ENCODE measurements at places on chromosomes 4 and X. TPM values are rescaled to one million over a fixed set of nuclear protein-coding genes. Genes with fewer than 3 reads are reported as not detected.

DNA sequence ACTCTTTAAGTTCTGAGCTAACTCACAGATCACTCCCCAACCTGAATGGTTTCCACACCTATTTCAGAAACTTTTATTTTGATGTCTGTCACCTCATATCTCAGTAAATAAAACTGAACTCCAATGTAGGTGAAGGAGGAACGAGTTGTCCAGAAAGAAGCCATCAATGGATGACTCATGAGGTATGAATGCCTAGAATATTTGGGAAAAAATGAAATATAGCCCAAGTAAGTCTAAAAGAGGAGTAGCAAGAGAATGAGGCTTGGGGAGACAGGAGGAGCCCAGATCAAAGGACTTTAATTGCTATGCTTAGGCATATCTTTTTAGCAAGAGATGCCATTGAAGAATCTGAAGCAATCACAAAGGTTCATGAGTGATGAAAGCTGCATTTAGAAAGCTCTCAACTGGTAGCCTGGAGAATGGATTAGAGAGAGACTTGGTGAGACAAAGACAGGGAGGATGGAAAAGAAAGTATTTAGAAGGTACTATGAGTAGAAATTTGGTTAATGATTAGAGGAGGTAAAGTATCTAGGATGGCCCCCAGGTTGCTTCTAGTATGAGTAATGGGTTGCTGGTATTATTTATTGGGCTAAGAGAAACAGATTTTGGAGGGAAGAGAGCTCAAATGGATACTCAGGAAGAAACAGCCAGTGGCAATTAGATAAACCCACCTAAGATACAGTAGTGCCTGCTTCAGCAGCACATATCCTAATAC lies 39.4 kb downstream of the NOCT start:
- no peak for DNase-seq

GRCh38 chr4:113478032-113478431 lies 283.5 kb downstream of the CAMK2D start:
- no peak for DNase-seq

- DNase-seq, result no peak
Observed at GRCh38 chr4:102574317-102574716, 73.2 kb downstream of the NFKB1 start.

DNA sequence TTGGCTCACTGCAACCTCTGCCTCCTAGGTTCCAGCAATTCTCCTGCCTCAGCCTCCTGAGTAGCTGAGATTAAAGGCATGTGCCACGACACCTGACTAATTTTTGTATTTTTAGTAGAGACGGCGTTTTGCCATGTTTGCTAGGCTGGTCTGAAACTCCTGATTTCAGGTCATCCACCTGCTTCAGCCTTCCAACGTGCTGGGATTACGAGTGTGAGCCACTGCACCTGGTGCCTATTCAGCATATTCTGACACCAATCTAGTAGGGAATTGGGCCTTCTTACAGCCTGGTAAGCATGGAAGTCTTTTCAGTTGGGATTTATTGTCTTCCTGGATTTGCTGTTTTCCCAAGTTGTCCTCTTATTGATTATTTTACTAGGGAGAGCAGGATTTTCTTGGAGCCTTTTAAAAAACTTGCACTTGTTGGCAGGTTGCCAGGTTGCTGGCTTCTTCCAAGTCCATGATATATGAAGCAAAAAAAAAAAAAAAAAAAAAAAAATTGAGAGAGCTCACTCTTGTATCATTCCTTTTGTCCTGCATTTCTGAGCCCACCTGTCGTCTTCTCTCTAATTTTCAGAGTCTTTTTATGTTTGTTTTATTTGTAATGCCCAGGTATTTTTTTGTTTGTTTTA lies 43.7 kb downstream of the TMPRSS11E start:
- DNase-seq, result no peak

DNA sequence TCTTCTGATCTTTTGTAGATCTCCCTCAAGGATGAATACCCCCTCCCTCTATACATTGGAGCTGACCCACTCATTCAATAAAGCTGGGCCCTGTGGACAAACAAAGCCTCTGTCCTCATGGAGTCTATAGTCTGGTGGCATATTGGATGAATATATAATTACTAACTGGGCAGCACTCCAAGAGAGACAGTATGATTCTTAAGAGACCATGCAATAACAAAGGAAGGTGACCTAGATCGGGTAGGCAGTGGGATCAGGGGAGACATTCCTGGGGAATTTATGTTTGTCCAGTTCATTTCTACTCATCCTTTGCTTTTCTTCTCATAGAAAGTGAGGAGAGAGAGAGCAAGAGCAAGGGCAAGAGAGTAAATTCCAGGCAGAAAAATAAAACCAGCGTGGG lies 23.5 kb upstream of the CXCL13 start:
- no peak for DNase-seq

GRCh38 chrX:9166584-9166944 lies 132.6 kb upstream of the FAM9B start:
- DNase-seq, result no peak

DNA sequence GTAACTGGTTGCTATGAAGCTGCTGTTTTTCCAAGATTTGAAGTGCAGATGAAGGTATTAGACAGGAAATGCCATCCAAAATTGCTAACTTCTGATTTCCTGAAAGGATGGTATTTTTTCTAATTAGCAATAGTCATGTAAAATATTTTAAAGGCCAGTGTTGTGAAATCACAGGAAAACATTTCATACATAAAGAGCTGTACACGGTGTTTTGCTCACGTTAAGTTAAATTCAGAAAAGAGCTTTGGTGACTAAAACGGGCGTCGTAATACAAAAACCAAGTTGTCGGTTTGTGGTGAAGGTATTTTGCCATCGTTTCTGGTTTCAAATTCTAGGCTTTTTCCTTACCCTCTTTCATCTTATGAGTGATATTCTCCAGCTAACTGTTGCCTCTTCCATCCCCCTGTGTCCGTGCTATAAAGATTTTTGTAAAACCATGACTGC lies 39.8 kb downstream of the AFF1 start:
- DNase-seq, result no peak

DNA sequence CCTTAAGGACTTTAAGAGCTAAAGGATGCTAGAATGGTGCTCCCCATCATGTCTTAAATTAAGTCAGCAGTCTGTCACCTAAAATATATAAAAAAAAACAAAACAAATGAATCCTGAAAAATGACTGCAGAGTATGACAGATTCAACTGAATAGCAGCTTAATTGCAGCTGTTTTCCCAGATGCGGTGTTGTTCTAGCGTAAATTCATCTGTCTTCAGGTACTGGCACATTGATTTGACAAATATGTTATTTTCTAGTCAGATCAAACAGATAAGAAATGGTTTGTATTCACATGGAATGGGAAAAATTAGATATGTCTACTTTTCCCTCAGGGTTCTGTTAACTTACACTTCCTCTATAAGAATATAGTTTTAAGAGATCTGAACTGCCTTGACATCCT lies 211.7 kb downstream of the NAF1 start:
- no peak for DNase-seq

DNA sequence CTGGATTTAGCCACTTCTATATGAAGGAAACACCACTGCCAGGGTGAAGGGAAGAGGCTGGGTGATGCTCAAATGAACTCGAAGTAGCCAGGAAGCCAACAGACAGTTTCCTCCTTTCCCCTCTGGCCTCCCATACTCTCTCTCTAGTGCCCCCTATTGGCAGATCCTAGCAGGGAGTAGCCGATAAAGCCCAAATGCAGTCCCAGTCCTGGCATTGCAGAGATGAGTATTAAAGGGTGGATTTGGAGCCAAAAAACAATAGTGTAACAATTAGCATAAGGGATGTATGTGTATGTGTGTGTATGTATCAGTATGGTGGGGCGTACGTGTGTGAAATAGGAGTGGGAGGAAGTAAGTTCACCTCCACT lies 213.8 kb upstream of the LDB2 start:
- DNase-seq, result no peak

DNA sequence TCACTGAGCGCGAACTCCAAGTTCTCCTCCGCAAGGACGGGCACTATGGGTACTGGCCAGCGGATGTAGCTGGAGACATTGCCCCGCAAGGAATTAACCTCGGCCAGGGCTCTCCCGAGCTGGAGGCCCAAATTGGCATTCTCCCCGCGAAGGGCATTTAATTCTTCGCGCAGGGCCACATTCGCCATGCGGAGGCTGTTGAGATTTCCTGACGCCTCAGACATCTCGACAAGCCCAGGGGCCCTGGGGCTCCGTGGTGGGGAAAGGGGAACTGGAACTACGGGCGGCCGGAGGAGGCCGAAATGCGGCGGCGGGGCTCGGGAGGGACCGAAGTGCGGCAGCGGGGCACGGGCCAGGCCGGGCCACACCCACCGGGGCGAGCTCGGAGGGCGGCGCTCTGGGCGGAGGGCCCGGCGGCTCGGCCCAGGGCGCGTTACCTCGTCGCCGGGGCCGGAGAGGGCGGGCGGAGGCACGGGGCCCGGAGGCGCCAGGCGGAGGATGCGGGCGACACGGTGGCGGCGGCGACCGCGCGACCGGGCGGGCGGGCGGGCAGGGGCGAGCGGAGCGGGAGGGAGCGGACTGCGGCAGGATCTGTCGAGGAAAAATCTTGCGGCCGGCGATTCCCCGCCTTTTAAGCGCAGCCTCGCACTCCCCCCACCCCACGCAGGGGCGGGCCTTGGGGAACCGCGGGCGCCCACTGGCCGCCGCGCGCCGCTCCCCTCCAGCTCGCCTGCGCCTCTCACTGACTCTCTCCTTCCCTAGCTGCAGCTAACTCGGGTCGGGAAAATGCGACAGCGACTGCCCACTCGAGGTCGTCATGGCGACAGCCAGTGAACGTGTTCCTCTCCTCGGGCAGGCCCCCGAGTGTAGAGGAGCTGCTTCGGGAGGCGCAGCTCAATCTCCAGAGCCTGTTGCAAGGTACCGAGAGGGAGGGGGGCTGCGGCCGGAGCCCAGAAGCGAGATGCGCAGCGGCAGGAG lies at the start of gene RTL5:
TSS of gene RTL5 (minus strand) at position 599 of the 978 bp plus-strand sequence.
- peak; percentile 73 for DNase-seq

DNA sequence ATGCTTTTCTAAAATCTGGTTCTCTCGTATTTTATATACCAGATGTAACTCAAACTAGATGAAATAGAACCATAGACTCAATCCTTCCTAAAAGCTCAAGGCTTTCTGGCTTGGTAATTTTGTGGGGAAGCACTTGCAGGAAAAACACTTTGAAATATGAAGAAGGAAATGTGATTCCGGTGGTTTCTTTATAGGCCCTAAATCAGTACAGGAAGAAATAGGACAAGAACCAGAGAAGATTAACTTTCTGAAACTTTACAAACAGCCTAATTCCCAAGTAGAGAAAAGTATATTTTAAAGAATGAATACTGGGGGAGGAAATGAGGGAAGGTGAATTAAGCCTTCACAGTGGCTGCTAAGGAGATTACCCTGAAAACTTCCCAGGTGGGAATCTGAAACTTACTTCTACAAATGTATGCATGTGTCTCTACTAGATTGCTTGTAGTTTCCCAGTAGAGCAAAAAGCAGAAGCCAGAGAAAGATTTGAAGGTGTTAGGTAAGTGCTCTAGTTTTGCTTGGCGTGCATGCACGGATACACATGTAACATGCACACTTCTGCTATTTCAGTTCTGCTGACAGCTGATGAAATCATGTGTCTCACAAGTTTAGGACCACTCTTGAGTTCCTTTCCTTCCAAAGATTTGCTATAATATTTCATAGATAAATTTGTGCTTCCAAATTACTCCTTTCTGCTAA lies 92.1 kb downstream of the AFF1 start:
- DNase-seq, result no peak

- no peak for DNase-seq
Observed at GRCh38 chr4:81592701-81593100, 121.0 kb upstream of the RASGEF1B start.

DNA sequence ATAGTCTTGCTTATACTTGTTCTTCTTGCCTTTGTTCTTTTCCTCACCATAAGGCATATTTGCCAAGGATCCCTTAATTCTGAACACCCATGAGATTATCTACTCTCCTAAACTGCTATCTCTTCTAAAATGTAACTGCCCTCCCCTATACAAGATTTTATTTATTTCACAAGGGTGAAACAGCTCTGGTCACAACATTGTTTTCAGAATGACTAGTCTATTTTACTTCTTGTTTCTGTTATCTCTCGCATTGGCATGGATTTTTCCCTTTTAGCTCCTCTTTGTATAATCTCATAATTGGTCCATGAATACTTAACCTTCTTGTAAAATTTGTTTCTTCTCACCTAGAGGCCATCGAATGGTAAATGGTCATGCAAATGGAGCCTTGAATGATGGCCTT lies 17.2 kb upstream of the COL25A1 start:
- DNase-seq, result no peak

GRCh38 chrX:87338510-87338909 lies 179.1 kb upstream of the KLHL4 start:
- no peak for DNase-seq

- no peak for DNase-seq
Observed at GRCh38 chr4:181870326-181870725, 372.9 kb upstream of the TENM3 start.

- DNase-seq, result no peak
Observed at GRCh38 chr4:45701621-45702020, 422.2 kb downstream of the GABRG1 start.

DNA sequence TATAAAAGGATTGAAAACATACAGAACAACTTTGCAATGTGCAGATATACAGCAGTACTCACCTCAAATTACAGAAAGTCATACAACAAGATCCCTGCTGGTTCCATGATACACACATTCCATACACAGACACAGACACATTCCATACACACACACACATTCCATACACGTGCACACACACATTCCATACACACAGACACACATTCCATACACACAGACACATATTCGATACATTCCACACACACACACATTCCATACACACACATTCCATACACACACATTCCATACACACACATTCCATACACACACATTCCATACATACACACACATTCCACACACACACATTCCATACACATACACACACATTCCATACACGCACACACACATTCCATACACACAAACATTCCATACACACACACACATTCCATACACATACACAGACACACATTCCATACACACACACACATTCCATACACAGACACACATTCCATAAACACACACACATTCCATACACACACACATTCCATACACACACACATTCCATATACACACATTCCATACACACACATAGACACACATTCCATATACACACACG lies 13.7 kb downstream of the LINC00632 start:
- DNase-seq, result no peak

- DNase-seq, result no peak
Observed at GRCh38 chr4:128502818-128503527, 215.4 kb upstream of the PGRMC2 start.

GRCh38 chr4:8284391-8284790 lies 14.8 kb downstream of the HTRA3 start:
- no peak for DNase-seq

DNA sequence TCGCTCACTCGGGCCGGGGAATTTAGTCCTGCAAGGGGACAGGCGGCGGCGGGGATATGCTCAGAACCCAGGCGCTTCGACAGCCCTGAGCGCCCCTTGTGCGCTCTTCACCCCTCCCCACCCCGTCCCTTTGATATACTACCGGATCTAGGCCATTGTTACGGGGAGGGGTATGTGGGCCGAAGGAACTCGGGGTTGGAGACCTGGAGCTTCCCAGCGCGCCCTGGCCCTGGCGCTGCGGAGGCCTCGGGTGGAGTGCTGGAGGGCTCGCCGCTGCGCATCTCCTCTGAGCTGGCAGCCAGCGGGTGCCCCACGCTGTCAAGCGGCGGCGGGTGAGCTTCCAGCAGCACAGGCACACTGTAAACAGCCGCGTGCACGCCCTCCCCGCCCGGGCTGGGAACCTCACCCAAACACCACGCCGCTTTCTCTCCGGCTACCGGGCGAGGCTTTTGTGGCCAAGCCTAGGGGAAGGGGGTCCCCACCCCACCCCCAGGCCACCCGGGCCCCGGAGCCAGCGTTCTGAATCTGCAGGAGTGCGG lies 54.5 kb upstream of the BCOR start:
- no peak for DNase-seq

The ENAM gene
- total RNA-seq, result 0.06 TPM

The PLAC1 gene
- 0.22 TPM for total RNA-seq

The EDNRA gene
- total RNA-seq, result 6.2 TPM

The ETDB gene
- not detected for total RNA-seq

The EIF2S3 gene
- total RNA-seq, result 102 TPM

Data from lower leg skin (tissue), 4 donors.